ENCODE measurements at places on chromosomes 6 and 20.
A peak's percentile ranks its signal among the peaks of the same experiment; 100 is the strongest.

DNA sequence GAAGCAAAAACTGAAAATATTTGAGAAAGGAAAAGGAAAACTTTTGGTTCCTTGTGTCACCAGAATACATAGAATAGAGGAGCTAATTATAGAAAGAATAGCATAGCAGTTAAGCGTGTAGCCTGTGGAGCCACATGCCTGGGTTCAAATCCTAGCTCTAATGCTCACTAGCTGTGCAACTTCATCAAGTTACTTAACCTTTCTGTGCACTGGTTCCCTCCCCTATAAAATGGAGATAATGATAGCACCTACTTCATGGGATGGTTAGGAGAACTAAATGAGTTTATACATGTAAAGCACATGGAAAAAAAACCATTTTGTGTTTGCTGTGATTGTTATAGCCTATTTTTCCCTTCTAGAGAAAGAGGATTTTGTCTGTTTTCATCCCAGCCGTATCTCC is 24.5 kb upstream of the RNGTT start:
- no peak for DNase-seq

DNA sequence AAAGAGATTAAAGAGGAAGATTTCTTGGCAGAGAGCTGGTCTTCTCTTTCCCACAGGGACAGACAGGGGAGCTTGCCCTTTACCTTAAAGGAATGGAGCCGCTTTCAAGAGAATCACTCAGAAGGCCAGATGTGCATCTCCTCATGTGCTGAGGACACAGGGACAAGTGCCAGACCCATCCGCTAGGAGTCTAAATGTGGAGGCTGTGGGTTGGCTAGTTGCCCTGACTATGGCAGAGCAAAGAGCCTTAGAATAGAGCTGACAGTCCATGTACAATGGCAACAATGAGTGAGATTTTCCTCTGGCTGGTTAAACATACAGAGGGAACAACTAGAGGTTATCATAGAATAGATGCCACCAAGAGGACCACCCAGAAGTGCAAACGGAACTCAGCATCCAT is 7.3 kb upstream of the DOK5 start:
- no peak for DNase-seq

GRCh38 chr6:56664029-56664428 is 21.3 kb upstream of the DST start:
- DNase-seq, result no peak

- peak; percentile 9 for DNase-seq
Observed at GRCh38 chr20:1005452-1006027, 3.4 kb upstream of the RSPO4 start.

GRCh38 chr6:44253307-44254101 is 3.8 kb downstream of the SLC35B2 start:
- DNase-seq, result peak; percentile 74

- DNase-seq, result no peak
Observed at GRCh38 chr6:21359926-21360325, 233.6 kb upstream of the SOX4 start.

- no peak for DNase-seq
Observed at GRCh38 chr6:159358562-159358961, 189.4 kb downstream of the FNDC1 start.

- no peak for DNase-seq
Observed at GRCh38 chr6:107699697-107700325, 124.3 kb downstream of the SCML4 start.

GRCh38 chr6:143741480-143741879 is 63.7 kb downstream of the PHACTR2 start:
- no peak for DNase-seq

GRCh38 chr6:154156135-154156896 is 117.3 kb downstream of the OPRM1 start:
- DNase-seq, result peak; percentile 70

DNA sequence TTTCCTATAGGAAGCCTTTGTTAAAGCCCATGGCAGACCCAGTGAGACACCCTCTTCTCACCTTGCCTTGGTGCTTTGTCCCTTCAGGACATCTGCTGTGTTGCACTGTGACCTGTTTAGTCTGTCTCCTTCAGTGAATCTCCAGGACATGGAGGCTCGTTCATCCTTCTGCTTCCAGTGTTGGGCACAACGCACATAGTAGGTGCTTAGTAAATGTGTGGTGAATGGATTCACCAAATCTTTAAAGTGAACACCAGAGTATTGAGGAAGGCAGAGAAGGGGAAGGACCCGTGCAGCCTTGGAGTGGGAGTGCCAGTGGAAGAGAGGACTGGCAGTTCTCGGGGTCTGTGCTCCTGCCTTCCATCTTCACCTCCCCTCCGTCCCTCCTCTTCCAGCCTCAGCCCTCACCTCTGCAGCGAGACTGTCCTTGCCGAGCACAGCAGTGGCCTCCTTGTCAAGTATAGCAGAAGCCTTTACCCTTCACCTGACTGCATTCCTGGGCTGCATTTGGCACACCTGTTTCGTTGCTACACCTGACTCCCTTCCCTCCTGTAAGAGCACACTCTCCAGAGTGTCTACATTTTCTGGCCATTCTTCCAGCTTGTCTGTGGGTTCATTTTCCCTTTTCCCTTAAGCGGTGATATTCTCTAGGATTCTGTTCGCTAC is 49.2 kb downstream of the ARID1B start:
- no peak for DNase-seq

DNA sequence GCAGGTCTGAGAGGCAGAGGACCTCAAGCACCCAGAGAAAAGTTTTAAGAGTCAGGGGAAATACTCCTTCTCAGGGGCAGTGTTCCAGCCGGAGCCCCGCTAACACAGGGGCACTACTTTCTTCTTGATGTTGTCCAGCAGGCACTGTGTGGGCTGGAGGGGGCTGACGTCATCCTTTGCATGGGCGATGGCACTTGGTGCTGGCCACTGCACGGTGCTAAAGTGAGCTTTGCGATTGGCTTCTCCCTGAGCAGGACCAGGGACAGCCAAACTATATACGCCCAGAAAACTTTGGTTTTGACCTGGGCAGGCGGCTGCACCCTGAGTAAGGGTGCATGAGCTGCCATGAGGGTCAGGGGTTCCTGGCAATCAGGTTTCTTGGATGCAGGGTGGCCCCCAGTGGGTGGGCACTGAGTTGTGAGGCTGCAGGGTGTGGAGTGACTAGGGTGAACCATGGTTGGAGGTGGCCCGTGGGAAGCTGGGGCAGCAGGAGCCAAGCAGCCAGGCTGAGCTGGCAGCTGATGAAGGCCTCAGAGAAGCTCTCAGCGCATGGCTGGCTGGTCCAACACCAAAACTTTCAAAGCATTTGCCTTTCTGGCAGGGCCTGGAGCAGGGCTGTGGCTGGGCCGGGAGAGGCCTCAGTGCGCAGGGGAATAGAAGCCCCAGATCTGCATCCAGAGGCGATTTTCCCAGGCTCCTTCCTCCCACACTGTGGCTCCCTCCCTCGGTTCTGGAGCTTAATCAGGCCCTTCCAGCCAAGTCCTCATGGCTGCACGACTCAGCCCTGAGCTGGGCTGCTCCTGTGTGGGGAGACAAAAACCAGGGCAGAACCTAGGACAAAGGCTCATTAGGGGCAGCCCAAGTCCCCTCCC is 18.3 kb downstream of the MRPS18A start:
- DNase-seq, result no peak

GRCh38 chr6:10393544-10394225 is 21.2 kb downstream of the TFAP2A start:
- DNase-seq, result no peak

- DNase-seq, result no peak
Observed at GRCh38 chr6:150711584-150712504, 112.2 kb downstream of the PLEKHG1 start.

DNA sequence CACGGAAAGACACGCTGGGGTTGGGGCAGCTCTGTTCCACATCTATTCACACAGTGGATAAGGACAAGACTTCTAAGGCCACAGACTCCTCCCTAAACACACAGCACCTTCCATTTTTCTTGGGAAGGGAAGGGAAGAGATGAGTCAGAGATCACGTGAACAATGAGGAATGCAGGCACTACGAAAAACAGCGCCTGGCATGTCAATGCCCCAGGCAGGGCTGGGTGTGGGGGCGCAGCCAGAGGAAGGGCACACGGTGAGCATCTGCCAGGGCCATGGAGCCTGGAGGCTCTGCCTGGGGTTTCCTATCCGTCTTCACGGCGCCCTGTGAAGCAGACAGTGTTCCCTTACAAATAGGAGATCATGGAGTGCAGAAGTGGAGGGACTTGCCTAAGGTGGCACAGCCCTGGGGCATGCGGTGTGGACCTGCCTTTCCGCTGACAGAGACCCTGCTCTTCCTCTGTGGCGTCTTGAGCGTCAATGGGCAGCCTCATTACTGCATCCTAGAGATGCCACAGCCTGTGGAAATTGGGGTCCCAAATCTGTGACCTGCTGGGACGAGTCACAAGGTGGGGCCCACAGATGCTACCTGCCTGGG is 15.4 kb downstream of the UNC93A start:
- DNase-seq, result no peak

GRCh38 chr6:8085053-8085511 is 17.3 kb downstream of the EEF1E1 start:
- no peak for DNase-seq

DNA sequence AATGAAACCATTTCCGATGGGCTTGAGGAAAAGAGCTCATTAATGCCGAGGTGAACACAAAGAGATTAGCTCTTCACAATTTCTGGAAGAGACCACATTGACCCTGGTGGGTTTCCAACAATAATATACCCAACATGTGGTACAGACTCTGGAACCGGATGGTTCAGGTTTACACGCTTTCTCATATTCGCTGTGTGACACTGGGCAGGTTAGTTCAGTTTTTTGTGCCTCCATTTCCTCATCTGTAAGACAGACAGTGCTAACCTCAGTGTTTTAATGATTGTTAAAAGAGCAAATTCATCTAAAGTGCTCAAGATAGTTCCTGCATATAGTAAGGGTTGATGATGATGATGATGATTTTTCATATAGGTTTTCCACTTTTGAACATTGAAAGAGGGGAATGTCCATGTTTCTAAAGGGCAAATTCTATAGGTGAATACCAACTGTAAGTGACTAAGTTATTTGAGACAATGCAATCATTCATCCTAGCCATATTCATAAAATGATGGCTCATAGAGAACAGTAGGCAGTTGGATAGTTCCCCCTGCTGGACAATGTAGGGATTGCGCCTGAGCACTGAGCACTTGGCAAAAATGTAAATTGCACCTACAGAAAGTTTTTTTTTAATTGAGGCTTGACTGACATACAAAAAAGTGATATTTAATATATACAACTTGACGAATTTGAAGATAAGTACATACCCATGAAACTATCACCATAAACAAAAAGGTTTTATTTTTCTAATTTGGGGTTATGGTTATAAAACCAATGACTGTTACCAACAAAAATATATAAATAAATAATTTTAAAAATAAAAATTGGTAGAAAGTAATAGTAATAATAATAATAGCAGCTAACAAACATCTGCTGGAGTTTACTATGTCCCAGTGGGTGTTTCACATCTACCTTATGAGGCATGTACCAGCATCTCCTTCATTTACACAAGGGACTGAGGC is 2.1 kb upstream of the PERP start:
- peak; percentile 85 for DNase-seq

GRCh38 chr6:34301408-34301807 is 52.6 kb upstream of the SMIM29 start:
- DNase-seq, result no peak

GRCh38 chr6:90068264-90068663 is 174.0 kb downstream of the GJA10 start:
- peak; percentile 46 for DNase-seq

- no peak for DNase-seq
Observed at GRCh38 chr6:39649996-39650395, 75.2 kb downstream of the KIF6 start.

- no peak for DNase-seq
Observed at GRCh38 chr20:977021-977420, 25.1 kb downstream of the RSPO4 start.

GRCh38 chr6:62086047-62086446 is 200.0 kb downstream of the KHDRBS2 start:
- no peak for DNase-seq

GRCh38 chr6:44561060-44561623 is 173.6 kb downstream of the CDC5L start:
- DNase-seq, result no peak

DNA sequence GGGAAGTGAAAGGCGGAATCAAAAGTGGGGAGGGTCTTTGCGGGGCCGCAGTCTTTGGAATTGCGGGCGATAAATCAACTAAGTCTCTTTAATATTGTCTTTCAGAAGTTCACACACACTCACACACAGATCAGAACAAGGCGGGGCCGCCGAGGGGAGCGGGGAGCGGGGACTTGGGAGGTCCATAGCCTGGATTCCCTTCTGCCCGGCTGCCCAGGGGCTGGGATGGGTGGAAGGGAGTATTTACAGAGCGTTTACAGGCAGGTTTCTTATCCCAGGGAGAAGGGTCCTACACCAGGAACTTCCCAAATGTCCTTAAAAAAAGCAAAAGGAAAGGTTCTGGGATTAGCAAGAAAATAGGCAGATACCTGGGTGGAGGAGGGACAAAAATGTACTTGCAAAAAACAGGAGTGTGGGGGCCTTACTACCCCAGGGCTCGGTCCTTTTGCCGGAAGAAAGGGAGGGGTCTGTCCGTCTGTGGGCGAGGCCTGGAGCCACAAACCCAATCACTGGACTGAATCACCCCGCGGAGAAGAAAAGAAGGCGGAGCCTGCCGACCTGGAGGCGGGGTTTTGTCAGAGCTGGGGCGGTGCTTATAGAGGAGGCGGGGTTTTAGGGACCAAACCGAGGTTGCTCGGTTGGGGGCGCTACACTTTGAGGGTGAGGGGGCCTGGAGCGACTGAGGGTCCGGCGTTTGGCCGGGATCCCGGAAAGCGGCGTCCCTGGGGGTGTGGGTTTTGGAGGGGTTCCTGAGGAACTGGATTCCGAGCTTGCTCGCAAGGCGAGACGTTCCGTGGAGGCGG is 3.2 kb downstream of the PRRT1 start:
- peak; percentile 70 for DNase-seq

DNA sequence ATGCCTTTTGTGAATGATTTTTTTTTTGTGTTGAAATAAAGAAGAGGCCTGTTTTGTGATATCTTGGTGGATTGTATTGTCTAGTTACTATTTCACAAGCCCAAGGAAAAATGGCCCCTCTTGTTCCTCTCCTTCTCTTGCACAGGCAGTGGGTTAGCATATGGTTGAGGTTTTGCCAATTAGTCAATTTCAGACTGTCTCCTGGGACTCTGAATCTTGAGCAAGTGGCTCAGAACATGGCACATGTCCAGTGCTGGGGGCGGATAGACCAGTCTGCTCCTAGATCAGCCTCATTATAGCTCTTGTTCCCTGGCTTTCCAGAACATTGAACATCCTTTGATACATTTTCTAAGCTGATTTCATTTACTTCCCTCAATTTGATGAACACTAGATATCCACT is 589.2 kb downstream of the PHF3 start:
- no peak for DNase-seq
